ENCODE measurements at places on chromosomes 7 and 10.

DNA sequence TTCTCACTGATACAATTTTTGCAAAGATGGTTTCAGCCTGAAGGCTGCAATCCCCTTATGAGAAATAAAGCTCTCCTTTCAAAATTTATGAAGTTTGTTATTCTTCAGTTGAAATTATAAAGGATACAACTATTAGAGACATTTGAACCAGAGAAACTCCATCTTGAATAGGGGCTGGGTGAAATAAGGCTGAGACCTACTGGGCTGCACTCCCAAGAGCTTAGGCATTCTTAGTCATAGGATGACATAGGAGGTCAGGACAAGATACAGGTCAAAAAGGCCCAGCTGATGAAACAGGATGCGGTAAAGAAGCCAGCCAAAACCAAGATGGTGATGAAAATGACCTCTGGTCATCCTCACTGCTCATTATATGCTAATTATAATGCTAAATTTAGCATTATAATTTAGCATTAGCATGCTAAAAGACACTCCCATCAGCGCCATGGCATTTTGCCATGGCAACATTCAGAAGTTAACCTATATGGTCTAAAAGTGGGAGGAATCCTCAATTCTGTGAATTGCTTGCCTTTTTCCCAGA lies 22.4 kb upstream of the IFIT1B start:
- DNase-seq = no peak

- no peak for DNase-seq
These were observed 2.2 kb downstream of the MAP3K8 start for GRCh38 chr10:30436191-30436611.

GRCh38 chr7:47638679-47639315 lies 56.9 kb upstream of the TNS3 start:
- no peak for DNase-seq

DNA sequence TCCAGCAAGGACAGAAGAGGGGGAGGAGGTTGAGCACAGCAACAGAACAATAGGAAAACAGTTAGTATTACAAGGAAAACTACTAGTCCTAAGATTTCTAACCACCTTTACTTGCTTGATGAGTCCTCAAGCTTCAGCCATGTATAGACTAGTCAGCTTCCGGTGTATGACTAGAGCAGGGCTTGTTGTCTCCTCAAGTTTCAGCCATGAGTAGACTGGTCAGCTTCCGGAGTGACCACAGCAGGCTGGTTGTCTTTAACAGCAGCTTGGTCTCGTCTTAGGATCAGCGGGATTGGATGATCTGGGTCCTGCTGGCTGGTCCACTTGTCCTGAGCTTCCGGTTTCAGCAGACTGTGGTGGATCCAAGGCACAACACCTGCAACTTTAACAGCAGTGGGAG lies 10.6 kb upstream of the ZNF239 start:
- DNase-seq = no peak

DNA sequence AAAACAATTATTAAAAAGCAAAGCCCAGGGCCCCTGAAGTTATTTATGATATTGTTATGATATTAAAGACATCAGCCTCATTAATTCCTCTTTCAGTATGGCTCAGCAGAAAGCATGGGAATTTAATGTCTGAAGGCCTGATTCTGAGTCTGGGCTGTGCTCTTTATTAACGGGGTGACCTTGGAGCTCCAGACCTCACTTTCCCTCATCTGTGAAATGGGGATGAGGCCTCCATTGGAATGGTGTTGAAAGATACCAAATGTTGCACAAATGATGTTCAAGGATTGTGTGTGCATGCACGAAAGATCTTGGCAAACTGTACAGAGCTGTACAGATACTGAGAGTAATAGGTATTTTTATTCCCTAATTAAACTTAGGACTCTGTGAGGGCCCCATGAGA lies 92.3 kb upstream of the PCBD1 start:
- no peak for DNase-seq
